Jurkat, Clone E6-1 (cell line): ENCODE measurements at places on chromosomes 5 and 9.

- DNase-seq = no peak
Measured at GRCh38 chr9:1870915-1871314, 144.2 kb upstream of the SMARCA2 start.

GRCh38 chr9:7137040-7137439 lies 379.3 kb downstream of the KDM4C start:
- no peak for DNase-seq

GRCh38 chr9:87554976-87555375 lies 57.3 kb downstream of the DAPK1 start:
- DNase-seq = no peak

- no peak for DNase-seq
Measured at GRCh38 chr5:56326116-56326515, 93.0 kb upstream of the ANKRD55 start.

DNA sequence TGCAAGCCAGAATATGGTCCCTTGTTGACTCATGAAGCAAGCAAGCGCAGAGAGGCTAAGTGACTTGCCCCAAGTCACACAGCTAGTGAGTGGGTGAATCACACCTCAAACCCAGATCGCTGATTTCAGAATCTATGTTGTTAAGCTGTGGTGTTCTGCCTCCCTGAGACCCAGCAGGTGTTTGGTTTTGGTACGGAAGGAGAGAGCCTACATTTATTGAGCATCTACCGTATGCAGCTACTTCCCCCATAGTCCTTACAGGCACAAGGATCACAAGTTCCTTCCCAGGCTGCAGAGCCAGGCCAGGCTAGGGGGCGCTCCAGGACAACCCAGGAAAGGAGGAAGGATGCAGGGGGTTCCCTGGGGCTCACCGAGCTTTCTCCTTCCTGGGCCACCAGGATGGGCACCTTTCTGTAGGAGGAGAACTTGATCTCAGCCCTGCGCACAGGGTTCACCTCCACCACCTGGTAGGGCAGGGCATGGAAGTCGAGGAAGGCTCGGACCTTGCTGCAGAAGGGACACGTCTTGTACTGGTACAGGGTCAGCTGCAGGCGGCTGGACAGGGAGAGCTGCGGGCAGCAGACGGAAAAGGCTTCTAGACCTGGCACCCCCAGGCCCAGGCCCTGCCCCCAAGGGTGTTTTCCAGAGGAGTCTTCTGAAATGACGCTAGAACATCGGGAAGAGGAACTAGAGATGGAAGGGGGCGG lies 2.5 kb downstream of the PTGES2 start:
- DNase-seq = no peak

DNA sequence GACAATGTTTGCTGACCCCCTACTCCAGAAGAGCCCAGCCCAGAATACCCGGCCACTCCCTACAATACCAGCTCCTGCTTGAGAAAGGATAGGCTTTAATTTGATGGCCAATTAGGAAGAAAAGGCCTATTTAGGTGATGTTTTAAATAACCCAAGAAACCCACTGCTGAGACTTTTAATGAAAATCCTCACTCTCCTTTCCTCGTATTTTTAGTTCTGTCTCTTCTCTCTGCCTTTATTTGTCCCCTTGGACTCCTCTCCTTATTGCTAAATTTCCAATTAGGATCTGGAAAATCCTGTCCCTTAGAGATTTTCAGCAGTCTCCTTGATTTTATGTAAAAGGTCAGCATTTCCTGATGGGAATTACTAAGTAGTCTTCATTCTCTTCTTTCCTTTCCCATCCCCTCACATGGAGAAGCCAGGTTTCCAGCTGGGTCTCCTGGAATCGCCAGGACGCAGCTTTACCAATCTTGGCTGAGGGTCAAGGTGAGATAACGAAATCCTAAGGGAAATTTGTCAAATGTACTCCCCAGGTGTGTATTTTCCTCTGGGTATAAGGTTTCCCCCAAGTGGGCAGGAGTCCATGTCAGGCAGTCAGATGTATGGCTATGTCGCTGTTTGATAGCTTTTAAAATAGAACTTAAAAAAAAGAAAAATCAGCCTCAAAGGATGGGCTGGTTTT lies 11.7 kb downstream of the STC2 start:
- no peak for DNase-seq
